Left colon (tissue), 2 donors: ENCODE measurements at places on chromosomes 4 and X. TPM values are rescaled to one million over a fixed set of nuclear protein-coding genes. Genes with fewer than 3 reads are reported as not detected.
A peak's percentile ranks its signal among the peaks of the same experiment; 100 is the strongest.

MSANTD1 gene
- total RNA-seq, result 0.73 TPM

DNA sequence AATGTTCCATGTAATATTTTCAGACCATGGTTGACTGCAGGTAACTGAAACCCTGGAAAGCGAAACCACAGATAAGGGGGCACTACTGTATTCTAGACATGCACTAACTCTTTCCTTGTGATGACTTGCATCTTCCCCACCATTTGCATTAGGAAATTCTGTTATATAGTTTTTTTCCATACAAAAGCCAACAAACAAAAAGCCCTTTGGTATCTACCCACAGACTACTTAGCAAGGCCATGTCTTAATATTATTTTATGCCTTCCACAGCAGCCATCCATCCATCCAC lies 23.5 kb downstream of the OCIAD1 start:
- no peak for DNase-seq

- no peak for DNase-seq
Measured at GRCh38 chr4:106851726-106852125, 184.4 kb downstream of the DKK2 start.

DNA sequence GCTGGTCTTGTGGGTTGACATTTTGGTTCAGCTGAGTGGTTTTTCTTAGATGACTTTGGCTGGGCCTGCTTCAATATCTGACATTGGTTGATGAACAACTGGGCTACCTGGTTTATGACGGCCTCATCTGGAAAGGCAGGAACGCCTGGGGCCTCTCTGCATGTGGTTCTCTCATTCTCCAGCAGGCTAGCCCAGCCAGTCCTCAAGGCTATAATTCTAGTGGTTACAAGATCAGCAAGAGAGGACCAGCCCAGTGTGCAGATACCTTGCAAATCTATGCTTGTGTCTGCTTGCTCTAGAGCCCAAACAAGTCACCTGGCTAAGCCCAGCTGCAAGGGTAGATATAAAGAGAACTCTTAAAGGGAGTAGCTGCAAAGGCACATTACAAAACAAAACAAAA lies 214.2 kb upstream of the PUDP start:
- no peak for DNase-seq

DNA sequence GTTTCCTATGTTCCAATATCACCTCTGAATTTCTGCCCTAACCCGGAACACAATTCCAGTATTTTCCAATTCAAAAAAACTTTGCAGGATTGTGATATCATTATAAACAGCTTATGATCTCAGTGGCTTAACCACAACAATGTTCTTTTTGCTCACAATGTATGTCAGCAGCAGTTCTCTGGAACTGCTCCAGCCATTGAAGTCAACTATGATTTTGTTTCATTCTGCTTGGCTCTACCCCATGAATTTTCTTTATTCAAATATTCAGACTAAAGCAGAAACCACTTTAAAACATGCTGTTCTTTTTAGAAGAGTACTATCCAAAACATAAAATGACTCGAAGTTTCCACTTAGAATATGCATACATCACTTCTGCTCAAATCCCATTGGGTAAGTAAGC lies 1611.1 kb downstream of the ARAP2 start:
- DNase-seq, result no peak

DNA sequence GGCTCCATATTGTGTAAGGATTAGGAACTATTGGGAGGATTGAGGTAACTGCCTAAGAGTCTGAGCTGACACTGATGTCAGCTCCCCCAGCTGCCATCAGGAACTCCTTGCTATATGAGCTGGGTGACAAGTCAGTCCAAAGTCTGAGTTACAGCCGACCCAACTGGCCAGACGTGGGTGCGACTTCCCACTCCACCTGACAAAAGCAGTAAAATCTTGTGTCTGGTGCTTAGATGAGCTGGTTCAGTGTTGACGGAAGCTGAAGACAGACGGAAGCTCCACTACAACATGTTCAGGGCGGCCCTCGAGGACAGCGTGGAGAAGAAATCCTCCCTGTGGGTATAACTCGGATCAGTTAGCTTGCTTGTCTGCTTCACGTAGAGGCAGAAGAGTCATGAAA lies 22.8 kb upstream of the NAT8L start:
- DNase-seq, result peak; percentile 85

DNA sequence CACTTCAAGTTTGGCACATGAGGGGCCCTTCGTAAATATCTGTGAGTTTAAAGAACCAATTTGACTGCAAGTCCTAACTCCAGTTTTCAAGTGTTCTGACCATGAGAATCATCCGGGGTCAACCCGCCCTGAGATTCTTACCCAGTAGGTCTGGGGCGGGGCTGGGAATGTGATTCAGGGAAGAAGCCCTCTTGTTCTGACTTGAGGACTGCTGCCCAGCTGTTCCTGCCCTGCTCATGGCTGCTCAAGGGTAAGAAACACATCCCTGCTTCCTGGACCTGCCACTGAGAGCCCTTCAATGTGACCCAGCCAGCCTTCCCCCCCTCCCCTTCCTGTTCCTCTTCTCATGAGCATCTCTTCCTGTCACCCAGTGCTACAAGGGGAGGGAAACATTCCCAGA lies 92.7 kb upstream of the PGRMC2 start:
- DNase-seq, result no peak

DNA sequence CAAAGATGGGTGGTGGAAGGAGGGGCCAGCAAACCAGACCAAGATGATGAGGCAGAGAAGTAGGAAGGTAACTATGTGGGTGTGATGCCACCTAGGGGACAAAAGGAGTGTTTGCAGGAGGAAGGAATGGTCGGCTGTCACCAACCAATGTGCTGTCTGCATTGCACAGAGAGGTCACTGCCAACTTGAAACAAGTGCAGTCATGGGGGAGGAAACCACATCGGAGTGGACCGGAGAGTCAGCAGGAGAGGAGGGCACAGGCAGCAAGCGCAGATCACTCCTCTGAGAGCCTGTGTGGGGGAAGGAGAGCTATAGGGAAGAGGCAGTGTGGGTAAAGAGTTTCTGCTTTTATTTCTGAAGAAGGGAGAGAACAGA lies 38.5 kb upstream of the FGFBP2 start:
- peak; percentile 35 for DNase-seq

- DNase-seq, result no peak
Measured at GRCh38 chr4:25171201-25171865, 11.1 kb upstream of the SEPSECS start.

GRCh38 chrX:87693204-87693603 lies 175.6 kb downstream of the KLHL4 start:
- no peak for DNase-seq

DNA sequence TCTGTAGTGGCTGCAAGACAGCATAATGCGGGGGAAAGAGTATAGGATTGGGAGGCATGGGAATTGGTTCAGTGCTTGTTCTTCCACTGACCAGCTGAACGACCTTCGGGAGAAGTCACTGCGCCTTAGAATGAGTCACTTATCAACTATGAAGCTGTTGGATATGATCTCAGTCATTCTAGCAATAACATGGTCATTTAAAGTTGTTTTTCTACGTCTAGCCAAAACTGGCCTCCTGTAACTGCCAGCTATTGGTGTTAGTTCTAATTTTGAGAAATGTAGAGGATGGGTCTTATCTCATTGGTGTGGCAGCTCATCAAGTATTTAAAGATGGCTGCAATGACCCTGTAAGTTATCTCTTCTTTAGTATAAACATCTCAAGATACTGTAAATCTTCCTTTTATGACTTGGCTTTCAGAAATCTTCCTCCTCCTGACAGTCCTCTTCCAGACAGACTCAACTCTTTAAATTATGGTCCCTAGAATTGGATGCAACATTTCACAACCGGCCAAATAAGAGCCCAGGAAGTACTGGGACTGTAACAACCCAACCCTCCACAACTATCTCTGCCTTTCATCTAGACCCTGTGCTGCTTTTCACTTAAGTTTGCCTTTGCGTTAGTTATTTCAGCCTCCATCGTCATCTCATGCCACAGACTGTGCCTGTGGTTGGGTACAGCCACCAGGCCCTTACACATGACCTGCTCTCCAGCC lies 243.3 kb downstream of the CBR4 start:
- no peak for DNase-seq

DNA sequence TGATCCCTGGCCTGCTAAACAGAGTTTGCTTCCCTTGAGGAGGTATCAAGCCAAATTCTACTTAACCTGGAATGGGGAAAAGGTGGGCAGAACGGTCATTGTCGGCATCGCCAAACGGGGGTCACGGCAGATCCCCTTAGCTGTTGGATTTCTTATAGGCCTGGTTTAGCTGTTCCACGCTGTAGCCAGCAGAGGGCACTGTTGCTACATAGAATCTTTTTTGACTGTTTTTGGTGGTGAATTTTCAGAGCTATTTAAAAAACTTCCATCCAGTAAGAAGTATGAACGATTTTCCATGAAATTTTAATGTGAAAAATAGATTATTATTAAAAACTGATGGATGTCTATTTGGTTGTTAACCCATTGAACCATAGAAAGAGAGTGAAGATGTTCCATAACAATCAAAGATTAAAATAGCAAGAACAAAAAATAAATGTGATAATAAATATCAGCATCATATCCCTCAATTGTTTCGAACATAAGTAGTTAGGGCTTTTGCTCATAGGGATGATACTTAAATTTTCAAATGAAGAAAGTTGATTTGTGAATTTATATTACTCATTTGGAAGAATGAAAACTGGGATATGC lies 56.6 kb downstream of the LINC00632 start:
- DNase-seq, result peak; percentile 28

DNA sequence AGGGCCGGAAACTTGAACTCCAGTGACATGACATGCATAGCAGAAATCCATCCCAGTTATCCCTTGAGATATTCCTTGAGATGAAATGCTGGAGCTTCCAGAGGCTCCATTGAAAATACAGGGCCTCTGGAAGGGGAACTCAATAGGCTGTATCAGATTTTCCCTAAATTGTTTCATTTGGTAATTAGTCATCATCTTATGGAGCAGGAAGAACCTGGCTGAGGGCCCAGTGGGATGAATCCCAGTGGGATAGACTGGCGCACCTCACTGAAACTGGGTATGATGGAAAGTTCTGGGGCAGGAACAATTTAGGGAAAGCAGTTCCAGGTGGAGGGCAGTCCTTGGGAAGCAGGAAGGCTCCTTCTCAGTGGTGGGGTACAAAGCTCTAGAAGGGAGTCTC lies 307.8 kb upstream of the DIPK2B start:
- no peak for DNase-seq

DNA sequence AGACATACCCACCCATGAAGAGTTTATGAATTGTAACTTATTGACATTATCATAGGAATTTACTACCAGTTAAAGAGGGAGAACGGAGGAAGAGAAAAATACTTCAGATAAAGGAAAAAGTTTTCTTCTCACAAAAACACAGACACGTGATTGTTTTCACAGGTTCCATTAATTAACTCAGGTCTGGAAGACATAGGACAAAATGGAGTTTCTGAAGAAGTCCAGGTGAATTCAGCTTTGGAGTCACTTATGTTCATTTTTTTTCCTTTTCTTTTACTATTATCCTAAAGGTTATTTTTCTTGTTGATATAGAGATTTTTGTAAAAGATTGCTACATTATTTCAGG lies 20.5 kb downstream of the NIPAL1 start:
- DNase-seq, result no peak

GRCh38 chr4:2827874-2828751 lies 15.5 kb upstream of the ADD1 start:
- peak; percentile 19 for DNase-seq
